ENCODE measurements at places on chromosomes 7 and 10.

- DNase-seq, result no peak
Observed at GRCh38 chr10:102752266-102752930, 8.7 kb downstream of the WBP1L start.

- no peak for DNase-seq
Observed at GRCh38 chr7:25777969-25778708, 373.9 kb upstream of the NFE2L3 start.

GRCh38 chr7:149310113-149310836 is 48.3 kb downstream of the ZNF783 start:
- no peak for DNase-seq

GRCh38 chr7:104124469-104124868 is 83.3 kb downstream of the ORC5 start:
- no peak for DNase-seq

- no peak for DNase-seq
Observed at GRCh38 chr10:96222441-96222840, 48.9 kb downstream of the BLNK start.

GRCh38 chr7:139403601-139404000 is 43.9 kb downstream of the LUC7L2 start:
- no peak for DNase-seq

DNA sequence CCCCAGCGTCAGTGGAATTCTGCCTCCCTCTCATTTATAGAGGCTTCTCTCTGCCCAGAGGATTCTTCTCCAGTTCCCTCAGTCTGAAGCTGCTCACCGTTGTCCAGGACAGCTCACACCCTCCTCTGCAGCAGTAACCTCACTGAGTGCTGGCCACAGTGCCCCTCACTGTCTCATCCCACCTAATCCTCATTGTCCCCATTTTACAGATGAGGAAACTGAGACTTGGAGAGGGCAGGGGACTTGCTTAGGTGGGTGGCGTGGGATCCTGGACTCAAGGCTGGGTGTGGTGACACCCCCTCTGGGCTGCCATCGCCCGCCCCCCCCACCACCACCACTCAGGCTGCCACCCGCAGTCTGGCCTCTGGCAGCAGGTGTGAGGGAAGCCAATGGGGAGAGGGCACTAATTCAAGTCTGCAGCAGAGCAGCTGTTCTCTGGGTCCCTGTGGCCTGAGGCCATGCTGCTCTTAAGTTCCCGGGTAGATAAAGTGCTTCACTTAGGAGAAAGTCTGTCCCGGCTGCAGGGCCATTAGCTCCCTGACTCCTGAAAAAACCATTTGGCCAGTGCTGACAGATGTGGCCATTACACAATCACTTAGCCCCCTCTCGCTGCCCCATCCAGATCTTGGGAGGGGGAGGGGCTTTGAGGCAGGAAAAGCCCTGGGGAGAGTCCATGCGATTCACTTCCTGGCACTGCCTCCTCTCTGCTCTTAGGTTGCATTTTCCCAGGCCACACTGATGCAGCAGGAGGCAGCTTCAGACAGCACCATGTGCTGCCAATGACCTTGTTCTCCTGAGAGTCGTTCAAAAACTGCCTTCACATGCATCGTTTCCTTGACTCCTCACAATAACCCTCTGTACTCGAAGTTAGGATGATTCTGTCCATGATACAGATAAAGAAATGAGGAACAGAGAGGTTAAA is 36.3 kb downstream of the DRGX start:
- no peak for DNase-seq

- DNase-seq, result no peak
Observed at GRCh38 chr7:93920496-93921182, 896 bp upstream of the GNG11 start.

DNA sequence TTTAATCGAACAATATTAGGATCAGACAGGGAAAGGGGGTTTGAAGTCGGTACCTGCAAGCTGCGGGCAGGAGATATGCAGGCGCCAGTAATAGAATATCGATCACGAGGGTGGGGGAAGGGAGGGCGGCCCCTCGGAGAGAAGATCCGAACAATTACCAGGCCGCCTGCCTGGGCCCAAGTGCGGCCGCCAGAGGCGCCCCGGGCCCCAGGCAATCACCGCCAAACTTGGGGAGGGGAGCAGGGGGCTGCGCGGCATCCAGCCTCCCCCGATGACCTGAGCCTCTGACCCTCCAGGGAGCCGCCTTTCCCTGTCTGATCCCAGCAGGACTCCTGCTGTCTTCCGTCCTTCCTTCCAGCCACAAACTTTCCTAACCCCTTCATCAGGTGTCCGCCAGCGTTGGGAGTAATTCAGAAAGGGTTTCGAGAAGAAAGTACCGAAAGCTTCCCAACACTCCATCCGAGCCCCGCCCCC is 1.1 kb downstream of the NKX1-2 start:
- DNase-seq, result no peak

GRCh38 chr7:144729226-144729625 is 106.6 kb downstream of the TPK1 start:
- no peak for DNase-seq

- DNase-seq, result no peak
Observed at GRCh38 chr10:82221601-82222149, 346.7 kb downstream of the NRG3 start.

GRCh38 chr7:100799037-100799896 is 28.1 kb downstream of the EPHB4 start:
- DNase-seq, result peak; percentile 30

GRCh38 chr7:954330-955238 is at the start of gene ADAP1:
TSS of gene ADAP1 (minus strand) at chr7:954680. CDS start at chr7:954477, 203 bp downstream.
- peak; percentile 27 for DNase-seq

GRCh38 chr7:28990200-28990960 is 32.2 kb upstream of the TRIL start:
- no peak for DNase-seq

GRCh38 chr10:124227055-124227975 is 133.9 kb upstream of the CHST15 start:
- no peak for DNase-seq

DNA sequence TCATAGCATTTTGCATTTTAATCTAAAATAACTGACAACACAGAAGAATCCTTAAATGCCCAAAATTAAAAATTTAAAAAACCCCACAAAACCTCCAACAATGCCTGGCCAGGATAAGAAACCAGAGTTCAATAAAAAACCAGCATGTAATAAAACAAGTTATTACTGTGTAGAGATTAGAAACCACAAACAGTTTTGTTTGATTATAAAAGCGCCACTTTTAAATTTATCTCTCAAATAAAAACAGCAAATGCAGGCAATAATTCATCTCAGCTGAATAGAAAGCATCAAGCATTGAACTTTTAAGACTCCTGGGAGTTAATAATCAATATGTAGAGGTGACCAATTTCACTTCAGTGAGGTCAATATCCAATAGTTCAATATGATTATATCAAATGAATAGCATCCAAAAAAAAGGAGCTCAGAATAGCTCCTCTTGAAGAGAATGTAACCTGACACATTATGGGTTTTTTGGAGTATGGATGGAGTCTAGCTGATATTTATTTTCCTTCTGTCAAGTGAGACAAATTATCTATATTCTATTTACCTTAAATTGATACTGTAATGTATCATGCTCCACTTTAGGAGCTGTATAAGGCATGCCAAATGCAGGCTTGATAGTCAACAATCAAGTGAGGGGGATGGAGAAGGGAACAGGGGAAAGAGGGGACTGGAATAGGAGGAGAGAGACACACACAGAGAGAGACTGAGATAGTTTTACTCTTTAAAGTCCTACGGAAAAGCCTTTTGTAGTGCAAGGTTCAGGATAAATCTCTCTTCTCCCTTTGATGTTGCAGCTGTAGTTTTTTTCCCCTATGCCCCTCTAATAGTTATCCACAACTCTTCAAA is 130.9 kb downstream of the RSU1 start:
- DNase-seq, result no peak

GRCh38 chr7:36045326-36045725 is 107.7 kb upstream of the EEPD1 start:
- DNase-seq, result no peak

- DNase-seq, result no peak
Observed at GRCh38 chr10:60706146-60706545, 72.1 kb upstream of the CDK1 start.

Measured in stimulated activated CD4-positive, alpha-beta T cell treated with anti-CD3 and anti-CD28 coated beads, Interleukin-1b, Interleukin-23, amount 100 ng/mL, for 4 hours (primary cell).